ENCODE measurements at places on chromosomes 12 and 14.

GRCh38 chr12:122079532-122080081 is 1.1 kb downstream of the MLXIP start:
- no peak for DNase-seq

DNA sequence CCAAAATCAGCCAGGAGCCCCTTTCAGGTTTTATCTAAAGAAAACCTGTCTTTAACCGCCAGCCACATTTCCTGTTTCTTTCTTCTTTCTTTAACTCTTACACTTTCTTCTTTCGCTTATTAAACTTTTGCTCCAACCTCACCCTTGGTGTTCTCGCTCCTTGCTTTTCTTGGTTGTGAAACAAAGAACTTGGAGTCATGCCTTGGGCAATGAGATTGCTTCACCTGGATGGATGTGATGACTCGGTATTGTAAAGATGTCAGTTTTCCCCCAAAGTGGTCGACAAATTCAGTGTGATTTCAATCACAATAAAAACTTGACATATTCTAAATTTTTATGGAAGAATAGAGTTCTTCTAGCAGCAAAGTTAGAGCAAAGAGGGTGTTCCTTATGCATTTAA is 16.2 kb upstream of the TCL1A start:
- no peak for DNase-seq

- no peak for DNase-seq
These were observed 52.0 kb downstream of the KCNMB4 start for GRCh38 chr12:70418101-70418500.

- no peak for DNase-seq
These were observed 196.3 kb upstream of the PLEKHG7 start for GRCh38 chr12:92506460-92506859.

GRCh38 chr12:130872179-130873096 is 572 bp downstream of the RAN start:
- no peak for DNase-seq

GRCh38 chr12:122155705-122156104 is 18.3 kb downstream of the IL31 start:
- DNase-seq: no peak

GRCh38 chr12:111024205-111024801 is 103.9 kb upstream of the MYL2 start:
- DNase-seq: peak; percentile 9

- DNase-seq: no peak
These were observed 87.4 kb downstream of the LRRK2 start for GRCh38 chr12:40312196-40312595.

- DNase-seq: no peak
These were observed 47.3 kb downstream of the PTCSC3 start for GRCh38 chr14:36129181-36129580.

DNA sequence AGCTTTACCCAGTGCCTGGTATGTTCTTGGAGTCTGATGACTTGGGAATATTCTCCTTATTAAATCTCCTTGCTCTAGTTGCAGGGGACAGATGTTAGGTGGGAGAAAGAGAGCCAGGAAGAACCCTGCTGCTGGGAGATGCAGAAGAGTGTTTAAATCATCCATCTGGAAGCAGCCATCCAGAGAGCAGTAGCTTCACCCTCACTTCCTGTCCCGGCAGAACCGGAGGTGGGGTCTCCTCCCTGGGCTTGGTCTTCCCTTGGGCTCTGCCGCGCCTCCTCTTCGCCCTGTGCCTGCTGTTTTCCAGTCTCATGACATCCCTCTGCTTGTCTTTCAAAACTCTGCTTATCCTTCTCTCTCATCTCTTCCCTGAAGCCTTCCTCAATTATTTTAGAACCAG is 15.5 kb downstream of the B4GALNT3 start:
- no peak for DNase-seq

DNA sequence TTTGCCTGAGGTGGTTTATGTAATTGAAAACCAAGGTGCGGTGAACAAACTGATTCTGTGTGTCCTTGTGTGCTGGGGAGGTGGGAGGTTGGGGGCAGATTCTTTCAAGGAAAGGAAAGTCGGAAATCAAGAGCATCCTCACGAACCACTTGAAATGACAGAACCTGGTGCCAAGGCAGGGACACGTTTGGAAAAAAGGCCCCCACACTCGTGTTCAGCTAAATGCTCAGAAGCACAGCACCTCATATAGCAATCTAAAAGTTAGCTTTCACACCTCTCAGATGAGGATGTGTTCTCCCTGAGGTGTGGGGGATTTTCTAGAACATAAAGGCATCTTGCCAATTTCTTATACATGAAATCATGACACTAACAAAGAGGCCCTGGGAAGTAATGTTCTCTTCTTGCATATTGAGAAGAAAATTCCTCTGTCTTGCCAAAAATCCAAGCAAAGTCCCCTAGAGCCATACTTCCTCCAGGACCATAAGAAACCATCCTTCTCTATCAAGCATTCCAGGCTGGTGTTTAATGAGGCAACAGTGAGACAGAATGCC is 119.6 kb downstream of the PLXNC1 start:
- DNase-seq: peak; percentile 57
